Stimulated activated CD8-positive, alpha-beta memory T cell treated with anti-CD3 and anti-CD28 coated beads, Interleukin-7, amount 100 ng/mL, for 1 hour (primary cell): ENCODE measurements at places on chromosomes 5 and 9.

GRCh38 chr5:10644192-10644591 lies 80.3 kb downstream of the ANKRD33B start:
- no peak for DNase-seq

- DNase-seq, result no peak
Observed at GRCh38 chr9:125089331-125089730, 54.0 kb downstream of the SCAI start.

DNA sequence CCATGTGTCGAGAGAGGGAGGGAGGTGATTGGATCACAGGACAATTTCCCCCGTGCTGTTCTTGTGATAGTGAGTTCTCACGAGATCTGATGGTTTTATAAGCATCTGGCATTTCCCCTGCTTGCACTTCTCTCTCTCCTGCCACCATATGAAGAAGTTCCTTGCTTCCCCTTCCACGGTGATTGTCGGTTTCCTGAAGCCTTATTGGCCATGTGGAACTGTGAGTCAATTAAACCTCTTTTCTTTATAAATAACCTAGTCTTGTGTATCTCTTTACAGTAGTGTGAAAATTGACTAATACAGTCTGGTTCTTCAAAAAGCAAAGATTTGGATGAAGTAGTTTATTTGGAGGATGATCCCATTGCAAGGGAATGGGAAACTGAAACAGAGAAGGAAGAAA lies 11.3 kb upstream of the MIER3 start:
- no peak for DNase-seq

- no peak for DNase-seq
Observed at GRCh38 chr9:133581513-133582343, 27.5 kb downstream of the FAM163B start.

DNA sequence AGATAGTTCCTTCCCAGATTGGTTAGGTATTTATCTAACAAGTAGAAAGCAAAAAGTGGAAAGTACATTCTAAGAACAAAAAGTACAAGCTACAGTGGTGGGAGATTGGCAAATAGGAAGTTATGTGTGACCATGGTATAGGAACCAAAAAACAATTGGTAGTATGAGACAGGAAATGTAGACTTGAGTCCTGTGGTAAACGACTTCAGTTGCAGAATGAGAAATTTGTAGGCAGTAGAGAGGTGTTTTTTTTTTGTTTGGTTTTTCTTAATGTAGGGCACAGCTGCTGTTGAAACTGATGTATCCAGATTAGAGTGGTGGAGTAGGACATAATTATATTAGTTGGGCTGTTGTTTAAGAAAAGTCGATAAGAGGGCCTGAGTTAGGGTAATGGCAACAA lies 72.0 kb downstream of the CCNH start:
- DNase-seq, result no peak

DNA sequence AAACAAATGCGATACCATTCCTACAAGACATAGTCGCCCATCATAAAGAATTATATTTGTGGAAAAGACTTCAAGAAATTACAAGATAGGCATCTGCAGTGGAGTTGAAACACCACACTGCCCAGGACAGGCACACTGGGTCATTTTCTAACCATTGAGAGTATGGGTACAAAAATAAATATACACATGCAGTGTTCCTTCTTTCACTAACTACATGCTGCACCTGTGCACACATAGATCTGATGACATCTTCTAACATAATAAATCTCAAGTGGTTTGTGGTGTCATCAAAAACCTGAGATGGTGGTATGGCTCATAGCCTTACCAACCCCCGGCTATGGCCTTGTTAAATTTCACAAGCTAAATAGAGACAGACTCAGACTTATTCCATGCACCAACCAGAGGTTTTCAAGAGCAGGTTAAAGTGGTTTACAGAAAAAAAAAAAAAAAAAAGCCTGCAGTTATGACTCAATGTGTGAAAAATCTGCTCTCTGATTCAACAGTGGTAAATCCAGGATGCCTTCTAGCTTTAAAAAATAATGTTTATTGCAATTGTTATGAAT lies 12.4 kb upstream of the NFIB start:
- no peak for DNase-seq

DNA sequence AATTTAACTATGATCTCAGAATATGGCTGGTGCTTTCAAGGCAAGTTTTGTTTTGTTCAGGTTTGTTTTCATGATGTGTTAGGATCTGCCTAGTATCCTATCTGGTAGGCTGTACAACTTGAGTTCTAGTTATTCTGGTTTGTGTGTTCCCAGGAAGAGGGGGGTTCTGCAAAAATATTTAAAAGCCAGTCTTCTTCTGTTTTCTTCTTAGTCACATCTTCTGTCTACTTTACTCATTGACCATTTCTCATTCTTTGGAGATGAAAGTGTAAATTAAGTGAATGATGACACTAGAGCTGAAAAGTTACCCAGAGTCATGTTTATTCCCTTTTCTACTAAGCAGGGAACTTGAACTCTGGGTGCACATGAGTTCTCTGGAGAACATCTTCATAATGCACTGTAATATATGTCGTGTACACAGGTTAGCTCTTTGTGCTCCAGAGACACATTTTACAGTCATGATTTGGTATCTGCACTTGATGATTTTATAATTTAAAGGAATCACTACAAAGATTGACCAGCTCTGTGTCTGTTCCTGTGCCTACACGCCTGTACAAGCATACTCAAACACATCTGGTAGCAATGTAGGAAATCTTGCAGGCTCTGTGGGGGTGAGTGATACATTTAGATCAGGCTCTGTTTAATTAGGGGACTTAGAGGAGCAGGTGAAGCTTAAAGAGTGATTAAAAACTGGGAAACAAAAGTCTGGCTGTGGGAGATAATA lies 5.0 kb downstream of the SMAD5 start:
- no peak for DNase-seq

DNA sequence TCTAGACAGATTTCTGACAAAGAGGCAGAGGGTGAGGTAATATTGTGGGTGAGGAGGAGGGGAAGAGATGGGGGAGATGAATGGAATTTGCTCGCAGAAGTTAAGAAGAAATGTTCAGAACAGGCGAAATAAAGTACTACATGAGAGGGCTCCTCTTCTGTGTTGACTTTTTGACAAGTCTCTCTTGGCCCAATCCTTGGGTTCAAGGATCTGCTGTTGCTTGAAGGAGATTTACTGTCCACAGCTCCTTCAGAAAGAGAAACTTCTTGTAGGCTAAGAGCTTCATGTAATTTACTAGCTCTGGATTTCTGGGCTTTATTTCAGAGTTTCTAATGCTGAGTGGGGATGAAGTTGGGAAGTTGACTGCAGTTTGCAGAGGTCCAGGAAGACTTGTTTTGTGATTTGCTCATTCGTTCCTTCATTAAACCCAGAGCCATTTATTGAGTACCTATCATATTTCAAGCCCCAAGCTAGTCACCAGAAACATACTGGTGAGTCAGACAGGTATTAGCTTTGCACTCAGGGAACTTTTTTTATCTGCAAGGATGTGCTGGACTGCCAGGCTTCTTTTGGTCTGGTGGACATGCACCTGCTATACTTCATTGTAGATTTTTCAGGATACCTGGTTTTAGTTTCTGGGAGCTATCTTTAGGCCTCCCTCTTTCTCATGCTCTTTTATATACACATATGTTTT lies 402.9 kb upstream of the CLINT1 start:
- DNase-seq, result no peak

DNA sequence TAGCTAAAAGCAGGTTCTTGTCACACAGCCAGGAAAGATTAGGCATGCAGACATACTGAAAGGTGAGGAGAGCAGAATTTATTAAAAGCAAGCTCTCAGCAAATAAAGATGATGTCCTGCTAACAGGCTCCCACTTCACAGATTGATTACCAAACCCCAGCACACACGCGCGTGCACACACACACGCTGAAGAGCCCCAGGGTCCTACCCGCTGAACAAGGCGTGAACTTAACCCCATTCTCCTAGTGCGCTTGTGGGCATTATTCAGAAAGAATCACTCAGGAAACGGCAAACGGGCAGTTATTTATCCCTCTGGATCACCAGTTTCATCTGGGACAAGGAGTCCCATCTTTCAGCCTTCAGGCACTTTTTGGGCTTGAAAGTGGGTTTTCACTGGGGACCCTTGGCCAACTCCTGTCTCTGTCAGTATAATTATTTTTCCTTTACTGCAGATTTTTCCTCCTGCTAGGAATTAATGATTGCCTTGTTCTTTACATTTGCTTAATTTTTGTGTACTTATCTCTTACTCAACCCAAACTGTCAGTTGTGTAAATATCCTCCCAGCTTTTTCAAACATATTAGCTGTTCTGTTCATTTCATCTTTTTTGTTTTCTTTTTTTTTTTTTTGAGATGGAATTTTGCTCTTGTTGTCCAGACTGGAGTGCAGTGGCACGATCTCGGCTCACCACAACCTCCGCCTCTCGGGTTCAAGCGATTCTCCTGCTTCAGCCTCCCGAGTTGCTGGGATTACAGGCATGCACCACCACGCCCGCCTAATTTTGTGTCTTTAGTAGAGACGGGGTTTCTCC lies 92.6 kb downstream of the RIC1 start:
- no peak for DNase-seq

DNA sequence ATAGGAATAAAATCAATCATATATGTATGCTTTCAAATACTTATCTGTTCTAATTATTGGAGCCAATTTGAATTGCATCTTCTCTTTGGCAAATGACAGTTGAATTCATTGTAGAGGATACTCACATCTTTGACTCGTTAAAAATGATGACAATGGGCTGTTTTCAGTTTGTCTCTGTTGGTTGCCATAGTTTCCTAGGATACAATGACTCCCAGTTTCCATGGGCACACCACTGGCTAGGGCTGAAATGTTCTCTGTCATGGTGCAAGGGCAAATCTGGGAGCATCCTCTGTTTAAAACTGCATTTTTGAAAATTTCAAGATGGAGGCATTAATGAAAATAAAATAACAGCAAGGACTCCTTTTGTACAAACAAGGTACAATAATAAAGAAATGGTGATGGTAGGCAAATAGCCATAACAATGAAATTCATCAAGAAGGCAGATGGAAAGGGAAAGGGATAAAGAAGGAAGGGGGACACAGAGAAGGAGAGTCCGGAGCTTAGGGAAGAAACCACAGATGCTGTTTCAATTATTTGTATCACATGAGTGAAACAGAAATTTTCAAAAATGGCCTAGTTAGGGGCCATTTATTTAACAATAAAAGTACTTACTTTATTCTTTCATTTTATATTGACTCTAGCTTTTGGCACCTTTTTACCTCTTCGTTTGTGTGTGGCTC lies 378.8 kb upstream of the SEMA6A start:
- no peak for DNase-seq

DNA sequence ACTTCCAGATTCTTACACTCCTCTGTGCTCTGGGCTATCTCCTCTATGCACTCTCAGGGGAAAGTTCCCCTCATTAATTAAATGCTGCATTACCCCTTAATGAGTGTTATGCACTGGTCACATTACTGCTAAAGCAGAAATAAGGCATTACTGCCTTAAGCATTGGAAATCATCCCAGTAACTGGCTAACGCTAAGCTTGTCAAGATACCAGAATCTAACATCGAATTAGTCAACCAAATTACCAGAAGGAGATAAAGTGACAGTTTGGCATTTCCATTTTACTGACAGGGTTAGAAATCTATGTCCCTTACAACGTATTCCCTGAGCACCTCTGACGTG lies 69.5 kb upstream of the FAM169A start:
- DNase-seq, result no peak

DNA sequence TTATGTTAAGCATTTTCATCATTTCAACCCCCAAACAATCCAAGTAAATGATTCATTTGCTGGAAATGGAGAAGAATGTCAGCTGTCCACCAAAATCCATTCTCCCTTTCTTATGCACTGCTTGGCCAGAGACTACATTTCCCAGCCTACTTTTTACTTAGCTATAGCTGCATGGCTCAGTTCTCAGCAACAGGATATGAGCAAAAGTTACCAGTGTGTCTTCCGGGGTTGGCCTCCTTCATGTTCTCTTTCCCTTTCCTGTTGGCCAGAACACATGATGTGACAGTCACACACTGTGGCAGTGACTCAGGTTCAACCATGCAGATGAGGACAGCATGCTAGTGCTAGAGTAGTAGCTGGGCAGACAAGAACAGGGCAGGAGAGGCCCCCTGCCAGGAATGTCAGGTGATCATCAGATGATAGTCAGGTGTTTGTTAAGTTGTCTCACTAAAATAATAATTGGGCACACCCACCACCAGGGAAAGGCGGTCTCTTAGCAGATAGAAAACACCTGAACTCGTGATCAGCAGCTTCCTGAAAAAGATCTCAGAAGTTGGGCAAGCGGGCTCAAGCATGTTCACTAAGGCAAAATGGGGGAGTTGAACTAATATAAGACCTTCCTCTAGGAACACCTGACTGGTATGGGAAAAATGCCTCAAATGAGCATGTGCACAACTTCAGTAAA lies 12.2 kb downstream of the GPR150 start:
- DNase-seq, result peak; percentile 21
